ENCODE measurements at places on chromosomes 13 and 19.

DNA sequence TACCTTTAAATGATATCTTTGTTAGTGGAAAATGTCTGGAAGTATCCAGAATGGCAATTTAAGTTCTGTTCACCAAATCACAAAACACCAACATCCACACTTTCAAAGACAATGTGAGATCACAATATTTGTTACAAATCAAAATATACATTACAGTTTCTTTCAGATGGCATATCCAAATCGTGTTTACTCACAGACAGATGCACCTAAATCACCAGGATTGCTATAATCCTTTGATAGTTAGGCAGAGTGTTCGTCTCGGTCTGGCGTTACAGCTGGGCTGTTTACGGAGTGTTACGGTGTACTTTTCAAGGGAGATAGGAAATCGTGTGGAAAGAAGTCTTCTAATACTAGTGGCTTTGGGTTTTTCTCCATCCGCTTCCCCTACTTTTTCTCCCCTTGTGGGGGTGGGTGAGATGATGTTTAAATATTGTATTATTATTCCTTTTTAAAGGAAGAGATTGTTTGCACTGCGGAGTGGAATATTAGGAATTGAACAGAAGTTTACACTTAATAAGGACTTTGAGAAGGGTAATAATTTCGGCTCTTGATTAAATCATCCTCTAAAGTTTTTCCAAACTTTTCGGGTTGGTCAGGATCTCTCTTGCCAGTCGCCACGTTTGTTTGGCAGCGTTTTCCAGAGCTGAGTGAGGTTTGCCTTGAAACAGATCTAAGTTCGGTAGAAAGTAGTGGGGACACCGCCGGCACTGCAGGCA is 1.8 kb downstream of the MAB21L1 start:
- DNase-seq, result no peak

- no peak for DNase-seq
These were observed 263.0 kb downstream of the KLF12 start for GRCh38 chr13:73870970-73871935.

GRCh38 chr13:97161582-97162231 is 60.4 kb upstream of the MBNL2 start:
- no peak for DNase-seq

DNA sequence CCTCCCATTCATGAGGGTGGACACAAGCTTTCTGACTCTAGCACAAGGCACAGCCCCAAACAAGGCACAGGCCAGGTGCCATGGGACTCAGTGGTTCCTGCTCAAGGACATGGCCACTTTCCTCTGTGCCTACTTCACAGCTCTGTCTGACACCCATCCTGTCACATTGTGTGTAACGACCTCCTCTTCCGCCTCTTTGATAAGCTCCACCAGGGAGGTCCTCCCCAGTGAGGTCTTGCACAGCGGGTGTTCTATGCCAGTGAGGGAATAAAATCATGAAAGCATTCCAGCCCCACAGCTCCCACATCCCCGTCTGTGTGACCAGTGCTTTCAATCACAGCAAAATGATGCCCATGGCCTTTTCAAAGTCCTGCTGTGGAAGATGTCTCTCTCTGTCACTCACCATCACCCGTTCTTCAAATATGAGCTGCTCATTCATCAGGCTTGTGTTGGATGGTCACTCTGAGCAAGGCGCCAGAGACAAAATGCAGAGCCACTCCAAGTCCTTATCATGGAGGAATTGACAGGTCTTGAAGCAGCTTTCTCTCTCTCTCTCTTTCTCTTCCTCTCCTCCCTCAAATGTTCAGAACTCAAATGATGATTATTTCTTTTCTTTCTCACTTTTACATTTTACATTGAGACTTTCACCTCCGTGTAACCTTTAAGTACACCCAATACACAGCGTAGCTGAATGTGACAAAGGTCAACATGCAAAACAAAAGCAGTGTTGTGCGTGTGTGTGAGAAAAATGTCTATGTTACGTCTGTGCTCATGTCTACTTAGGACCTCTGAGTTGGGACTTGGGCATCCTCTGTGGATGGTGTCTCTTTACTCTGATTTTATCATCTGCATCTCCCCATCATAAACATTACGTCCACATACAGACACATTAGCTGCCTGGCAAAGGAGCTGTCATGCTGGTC is 8.0 kb upstream of the SPATA13 start:
- no peak for DNase-seq

GRCh38 chr19:41064974-41065569 is 23.2 kb upstream of the CYP2A13 start:
- DNase-seq, result no peak

DNA sequence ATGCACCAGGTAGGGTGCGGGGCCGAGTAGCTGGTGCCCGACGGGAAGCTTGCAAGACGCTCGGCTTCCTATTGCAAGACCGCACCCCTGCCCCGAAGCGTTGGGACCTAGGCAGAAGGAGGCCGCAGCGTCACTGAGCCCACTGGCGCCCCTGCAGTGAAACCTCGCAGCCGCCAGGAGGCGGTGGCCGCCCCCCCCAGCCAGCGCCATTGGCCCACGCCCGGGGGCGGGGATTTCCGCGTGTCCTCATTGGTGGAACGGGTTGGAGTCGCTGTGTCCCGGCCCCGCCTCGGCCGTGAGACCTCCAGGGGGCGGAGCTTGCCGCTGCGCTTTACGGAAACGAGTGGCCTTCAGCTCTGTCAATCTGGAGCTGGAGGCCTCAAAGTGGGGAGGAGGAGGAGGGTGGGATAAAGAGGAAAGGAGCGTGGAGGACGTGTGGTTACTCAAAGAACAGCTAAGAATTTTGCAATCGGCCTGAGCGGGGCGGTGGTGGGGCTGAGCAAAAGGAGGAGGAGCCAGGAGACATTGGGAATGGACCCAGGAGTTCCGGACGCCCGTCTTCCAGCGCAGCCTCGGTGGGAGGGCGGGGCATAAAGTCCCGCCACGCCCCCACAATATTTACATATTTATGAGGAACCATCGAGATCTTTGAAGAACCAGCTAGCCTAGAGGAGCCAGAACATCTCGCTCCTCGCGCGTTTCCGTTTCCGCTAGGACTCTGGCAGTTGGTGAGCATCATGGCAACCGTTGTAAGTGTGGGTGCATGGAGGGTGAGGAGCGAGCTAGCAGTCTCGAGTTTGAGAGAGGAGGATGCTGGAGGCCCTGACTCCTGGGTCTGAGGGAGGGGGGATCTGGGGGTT is at the start of the genes GYS1 and RUVBL2:
TSS of gene GYS1 (minus strand) at position 135 of the 860 bp plus-strand sequence. CDS start 197 bp downstream, outside the sequence.
TSS of gene RUVBL2 (plus strand) at position 713 of the 860 bp plus-strand sequence. CDS start at position 738, 25 bp downstream.
- DNase-seq, result peak; percentile 99

Measured in activated T-cell treated with anti-CD3 and anti-CD28 coated beads, Interleukin-2, amount 50 U/mL, for 48 hours (primary cell).